Parietal lobe (tissue), 2 donors: ENCODE measurements at places on chromosomes 3 and 15. TPM values are rescaled to one million over a fixed set of nuclear protein-coding genes. Genes with fewer than 3 reads are reported as not detected.

CXCR6 gene
- not detected for total RNA-seq

TNIK gene
- total RNA-seq: 118 TPM

ABHD17C gene
- total RNA-seq: 13.5 TPM

PCSK6 gene
- total RNA-seq: 16.3 TPM

STAB1 gene
- total RNA-seq: 11.9 TPM

ALDH1A3 gene
- 0.63 TPM for total RNA-seq

MEIS2 gene
- total RNA-seq: 283 TPM

SPSB4 gene
- total RNA-seq: 19.1 TPM

ZNF620 gene
- 16.3 TPM for total RNA-seq

AHSG gene
- total RNA-seq: 0.63 TPM

RBP2 gene
- total RNA-seq: not detected

JMJD7 gene
- total RNA-seq: 0.63 TPM

FGF12 gene
- total RNA-seq: 180 TPM

CHRNA7 gene
- 8.8 TPM for total RNA-seq
